ENCODE measurements at places on chromosomes 3 and 15. TPM values are rescaled to one million over a fixed set of nuclear protein-coding genes. Genes with fewer than 3 reads are reported as not detected.

GRCh38 chr3:191721990-191722389 lies 261.0 kb downstream of the PYDC2 start:
- no peak overlapping the region for H3K27ac ChIP-seq
- no peaks in the 10 kb centered on the region for H3K4me1 ChIP-seq
- H3K4me3 ChIP-seq = no peak overlapping the region
- no peaks in the 10 kb centered on the region for H3K27me3 ChIP-seq

DNA sequence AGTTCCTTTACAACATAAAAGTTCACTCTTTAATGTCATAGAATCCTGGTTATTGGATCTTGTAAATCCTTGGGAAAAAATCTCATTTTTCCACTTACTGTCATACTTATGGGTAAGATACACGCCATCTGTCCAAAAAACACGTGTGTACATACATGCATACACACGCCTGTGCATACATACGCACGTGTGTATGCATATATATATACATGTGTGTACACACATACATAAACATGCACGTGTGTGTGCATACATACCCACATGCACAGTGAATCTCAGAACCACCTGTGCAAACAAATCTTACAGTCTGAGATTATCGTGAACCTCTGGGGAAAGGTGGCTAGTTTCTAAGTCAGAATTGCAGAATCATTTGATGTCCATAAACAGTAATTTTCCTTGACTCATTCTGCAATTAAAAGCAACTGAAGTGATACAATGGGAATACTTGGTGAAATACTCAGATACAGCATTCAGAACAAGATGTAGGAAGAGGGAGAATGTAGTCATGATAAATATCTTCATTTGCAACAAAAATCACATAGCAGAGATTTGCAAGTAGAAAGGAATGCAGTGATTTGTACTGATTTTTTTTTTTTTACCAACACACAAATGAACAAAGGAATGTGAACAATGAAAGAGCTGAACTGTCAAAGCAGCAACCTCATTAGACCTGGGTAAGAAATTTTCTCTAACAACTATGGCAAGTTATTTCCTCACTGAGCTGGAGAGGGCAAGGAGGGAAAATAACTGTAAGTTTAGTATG lies 160.6 kb upstream of the POU1F1 start:
- H3K27me3 ChIP-seq = no peaks in the 10 kb centered on the region
- no peaks in the 10 kb centered on the region for H3K36me3 ChIP-seq
- H3K4me3 ChIP-seq = no peak overlapping the region

DNA sequence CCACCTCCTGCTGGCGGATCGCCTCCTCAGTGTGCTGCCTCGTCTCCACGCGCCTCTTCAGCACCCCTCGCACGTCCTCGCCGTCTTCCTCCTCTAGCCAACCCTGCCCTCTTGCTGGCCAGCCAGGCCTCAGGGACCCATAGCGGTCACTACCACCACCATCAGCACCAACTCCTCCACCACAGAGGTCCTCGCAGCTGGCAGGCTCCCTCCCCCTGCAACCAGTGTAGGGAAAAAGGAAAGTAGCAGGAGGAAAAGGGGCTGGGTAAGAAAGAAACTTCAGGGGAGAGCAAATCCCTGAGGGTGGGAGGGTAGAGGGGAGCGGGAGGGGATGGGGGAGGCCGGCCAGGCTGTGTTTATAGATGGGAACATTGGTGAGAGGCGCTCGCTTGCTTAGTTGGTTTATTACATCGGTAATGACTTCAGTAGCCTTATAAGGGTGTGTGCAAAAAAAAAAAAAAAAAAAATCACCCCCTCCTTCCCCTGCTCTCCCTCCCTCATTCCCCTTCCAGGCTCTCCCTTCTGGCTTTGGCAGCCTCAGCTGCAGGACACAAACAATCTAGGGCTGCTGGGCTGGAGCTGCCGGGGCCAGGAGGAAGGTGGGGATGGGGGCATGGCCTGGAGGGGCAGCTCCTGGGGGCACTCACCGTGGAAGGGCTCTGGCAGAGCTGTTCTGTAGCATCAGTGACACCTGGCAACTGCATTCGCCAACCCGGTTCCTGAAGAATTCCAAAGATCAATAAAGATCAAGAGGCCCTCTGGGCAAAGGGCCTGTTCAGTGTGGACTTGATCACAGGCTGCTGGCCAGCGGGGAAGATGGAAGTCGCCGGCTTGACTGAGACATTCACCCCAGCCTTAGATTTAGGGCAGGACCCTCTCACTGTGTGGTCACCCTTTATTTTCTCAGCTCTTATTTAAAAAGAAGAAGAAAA lies 116.2 kb upstream of the HACD2 start:
- H3K4me1 ChIP-seq = peaks cover 10% of the 10 kb centered on the region
- H3K4me3 ChIP-seq = no peak overlapping the region
- H3K36me3 ChIP-seq = no peaks in the 10 kb centered on the region
- peak overlapping the region; percentile 22 for H3K27ac ChIP-seq

DNA sequence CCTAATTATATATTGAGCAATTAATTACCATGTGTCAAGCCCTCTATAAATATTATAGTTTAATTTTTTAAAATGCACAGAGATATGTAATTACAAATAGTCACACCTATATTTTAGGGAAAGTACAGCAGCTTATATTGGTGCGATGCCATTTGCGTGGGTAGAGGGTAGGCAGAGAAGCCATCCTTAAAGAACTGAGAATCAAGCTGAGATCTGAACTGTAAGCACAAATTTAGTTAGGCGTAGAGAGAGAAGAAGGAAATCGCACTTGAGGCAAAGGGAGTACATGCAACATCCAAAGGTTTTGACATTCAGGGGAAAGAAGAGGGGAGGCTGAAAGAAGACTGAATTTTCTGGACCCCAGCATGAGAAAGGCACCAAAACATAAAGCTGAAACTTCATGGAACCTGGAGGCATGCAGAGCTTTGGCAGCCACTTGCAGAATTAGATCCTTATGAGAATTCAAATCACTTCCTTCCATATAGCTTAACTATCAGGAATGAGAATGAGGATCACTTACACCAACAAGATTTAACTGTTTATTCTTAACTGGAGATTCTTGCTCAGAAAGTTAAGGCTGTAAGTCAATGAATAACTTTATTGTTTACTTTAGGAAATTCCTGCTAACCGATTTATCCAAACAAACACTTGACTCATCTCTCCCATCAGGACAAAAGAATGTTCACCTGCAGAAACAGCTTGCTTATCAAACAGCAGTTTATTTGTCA lies 114.3 kb downstream of the TGFBR2 start:
- H3K27me3 ChIP-seq = no peaks in the 10 kb centered on the region
- no peak for DNase-seq
- H3K4me1 ChIP-seq = no peaks in the 10 kb centered on the region

Gene EFHB
- total RNA-seq = 1.6 TPM

Gene UBR1
- 30.3 TPM for total RNA-seq

Gene RETNLB
- not detected for total RNA-seq

Gene CD86
- total RNA-seq = not detected

Measured in endodermal cell (in vitro differentiated cells).